ENCODE measurements at places on chromosomes 3 and 15. TPM values are rescaled to one million over a fixed set of nuclear protein-coding genes. Genes with fewer than 3 reads are reported as not detected.

Gene OXSM
- 16.7 TPM for total RNA-seq

Gene CDHR4
- 0.30 TPM for total RNA-seq

Gene PLXNB1
- 13.2 TPM for total RNA-seq

Gene C3orf85
- not detected for total RNA-seq

Gene GOLGA8A
- 6.4 TPM for total RNA-seq

Gene THBS1
- total RNA-seq = 29.3 TPM

Gene SERINC4
- 0.12 TPM for total RNA-seq

Gene SUSD5
- total RNA-seq = 3.8 TPM

Gene SPINK8
- total RNA-seq = not detected

Gene MEIS2
- 8.2 TPM for total RNA-seq

Gene RTP4
- total RNA-seq = not detected

Gene EIF3J
- total RNA-seq = 88.3 TPM

Gene LRRC28
- 15.3 TPM for total RNA-seq

Gene CFAP44
- total RNA-seq = 2.6 TPM

Gene NMNAT3
- total RNA-seq = 1.2 TPM

Gene DGKG
- 9.0 TPM for total RNA-seq

Gene MNS1
- 2.7 TPM for total RNA-seq

Gene SH3BP5
- 19.0 TPM for total RNA-seq

Gene MST1R
- total RNA-seq = 8.6 TPM

Gene SOX2
- 0.88 TPM for total RNA-seq

Gene KCNAB1
- total RNA-seq = not detected

All from A549 treated with DMSO at 1 μM for 4 hours (cell line).